ENCODE measurements at places on chromosomes 4 and X.

GRCh38 chr4:132556316-132556715 is 592.8 kb upstream of the PCDH10 start:
- no peak for DNase-seq

- no peak for DNase-seq
These were observed 48.3 kb downstream of the RAI2 start for GRCh38 chrX:17812763-17813162.

GRCh38 chr4:5260121-5260520 is 208.8 kb downstream of the STK32B start:
- DNase-seq = no peak

DNA sequence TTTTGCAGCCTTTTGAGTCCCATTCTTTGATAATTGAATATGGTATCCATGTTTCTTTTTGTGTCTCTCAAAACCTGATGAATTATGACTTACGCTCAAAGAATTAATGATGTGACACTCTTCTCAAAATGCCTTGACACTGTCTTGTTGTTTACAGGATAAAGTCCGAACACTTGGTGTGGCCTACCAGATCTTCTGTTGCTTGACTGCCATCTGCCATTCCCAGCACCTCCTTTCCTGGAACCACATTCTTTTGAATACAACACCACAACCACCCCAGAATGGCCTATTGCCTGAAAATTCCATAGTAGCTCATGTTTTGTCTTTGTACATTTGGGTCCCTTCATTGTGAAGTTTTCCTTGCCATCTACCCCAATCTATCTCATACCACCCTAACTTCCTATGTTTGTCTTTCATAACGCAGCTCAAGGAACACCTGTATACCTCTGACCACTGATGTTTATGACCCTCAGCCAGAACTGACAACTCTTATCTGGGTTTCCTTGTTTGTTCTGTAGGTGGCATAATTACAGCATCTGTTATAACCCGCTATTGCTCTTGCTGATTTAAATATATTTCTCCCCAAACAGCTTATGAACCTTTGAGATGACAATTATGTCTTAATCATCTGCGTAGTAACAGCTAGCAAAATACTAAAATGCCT is 991.3 kb downstream of the RAB28 start:
- no peak for DNase-seq

DNA sequence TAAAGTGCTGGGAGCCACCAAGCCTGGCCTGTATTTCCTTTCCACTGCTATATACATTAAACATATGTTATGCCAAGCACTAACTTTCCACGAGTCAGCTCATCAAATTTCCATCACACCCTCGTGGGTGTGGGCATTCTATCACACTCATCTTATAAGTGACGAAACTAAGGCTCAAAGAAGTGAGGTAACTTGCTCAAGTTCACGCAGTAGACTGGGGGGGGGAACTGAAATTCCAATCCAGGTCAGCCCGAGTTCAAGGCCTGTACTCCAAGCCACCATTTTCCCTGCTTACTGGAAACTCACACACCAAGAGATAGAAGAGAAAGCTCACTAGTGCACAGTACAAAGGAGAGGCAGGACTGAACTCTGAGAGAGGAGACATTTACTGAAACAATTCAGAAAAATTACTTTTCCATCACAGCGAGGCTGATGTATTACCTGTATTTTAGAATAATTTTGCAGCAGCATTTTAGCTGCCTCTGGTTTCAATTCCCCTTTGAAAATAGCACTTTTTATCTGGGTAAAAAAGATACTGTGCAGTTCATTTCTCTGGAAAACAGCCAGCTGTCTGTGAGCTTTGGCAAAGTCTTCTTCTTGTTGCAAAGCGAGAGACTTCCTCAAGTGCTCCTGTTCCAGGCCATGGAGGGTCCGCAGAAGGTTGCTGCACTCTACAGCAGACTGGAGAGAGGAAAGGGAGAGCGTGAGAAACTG is 76.8 kb downstream of the EVC2 start:
- no peak for DNase-seq

GRCh38 chr4:103092245-103092644 is 7.4 kb downstream of the BDH2 start:
- no peak for DNase-seq

DNA sequence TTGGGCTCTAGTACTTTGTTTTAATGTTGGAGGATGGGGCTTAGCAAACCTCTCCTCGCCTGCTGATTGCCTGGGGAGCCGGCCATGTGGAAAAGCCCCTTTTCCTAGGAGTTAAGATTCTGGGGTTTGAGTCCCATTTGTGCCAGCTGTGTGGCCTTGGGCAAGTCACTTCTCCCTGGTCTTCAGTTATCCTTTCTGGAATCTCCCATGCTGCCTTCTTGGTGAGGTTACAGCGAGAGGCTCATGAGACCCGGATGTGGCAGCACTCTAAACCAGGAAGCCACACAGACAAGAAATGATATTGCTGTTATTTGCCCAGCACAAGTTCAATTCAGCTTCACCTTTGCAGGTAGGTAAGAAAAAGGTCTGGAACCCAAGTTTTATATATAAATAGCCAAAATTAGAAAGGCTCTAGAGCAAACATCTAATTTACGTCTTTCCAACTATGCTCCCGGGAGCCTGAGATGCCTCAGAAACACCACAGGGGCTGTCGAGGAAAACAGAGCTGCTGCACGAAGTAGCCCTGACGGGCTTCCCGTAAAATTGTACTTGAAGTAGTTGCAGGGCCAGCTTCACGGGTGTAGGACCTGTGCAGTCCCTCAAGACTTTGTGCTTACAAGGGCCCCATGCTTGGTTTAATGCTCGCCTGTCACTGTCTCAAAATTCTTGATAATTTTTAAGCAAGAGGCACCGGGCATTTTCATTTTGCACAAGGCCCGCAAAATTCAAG is 8.3 kb upstream of the SASH3 start:
- DNase-seq = no peak

DNA sequence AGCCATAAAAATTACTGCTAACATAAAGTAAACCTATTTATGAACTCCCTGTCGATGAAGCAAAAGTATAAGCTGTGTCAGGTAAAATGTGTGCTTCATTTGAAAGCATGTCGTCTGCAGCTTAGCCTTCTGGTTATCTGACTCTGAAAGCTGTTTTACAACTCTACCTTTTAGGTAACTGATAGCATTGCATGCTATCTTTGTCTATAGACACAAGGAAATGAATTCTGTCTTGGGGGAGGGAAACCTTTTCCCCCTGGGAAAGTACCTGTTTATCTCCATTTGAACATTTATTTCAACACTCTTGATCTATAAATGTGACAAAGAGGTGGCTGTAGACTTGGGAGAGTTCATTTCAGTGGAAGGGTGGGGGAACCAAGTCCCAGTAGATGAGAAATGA is 51.4 kb downstream of the RAB40A start:
- DNase-seq = no peak
